ENCODE measurements at places on chromosomes 1 and 21.

- no peak for DNase-seq
Observed at GRCh38 chr21:15445327-15445726, 284.5 kb upstream of the USP25 start.

- DNase-seq = no peak
Observed at GRCh38 chr1:116870300-116870699, 39.4 kb upstream of the PTGFRN start.

- DNase-seq = no peak
Observed at GRCh38 chr21:45698493-45699184, 55.1 kb downstream of the PCBP3 start.

- no peak for DNase-seq
Observed at GRCh38 chr1:33377756-33378155, 53.1 kb downstream of the PHC2 start.

GRCh38 chr1:51344602-51345299 is 14.4 kb upstream of the TTC39A start:
- no peak for DNase-seq

DNA sequence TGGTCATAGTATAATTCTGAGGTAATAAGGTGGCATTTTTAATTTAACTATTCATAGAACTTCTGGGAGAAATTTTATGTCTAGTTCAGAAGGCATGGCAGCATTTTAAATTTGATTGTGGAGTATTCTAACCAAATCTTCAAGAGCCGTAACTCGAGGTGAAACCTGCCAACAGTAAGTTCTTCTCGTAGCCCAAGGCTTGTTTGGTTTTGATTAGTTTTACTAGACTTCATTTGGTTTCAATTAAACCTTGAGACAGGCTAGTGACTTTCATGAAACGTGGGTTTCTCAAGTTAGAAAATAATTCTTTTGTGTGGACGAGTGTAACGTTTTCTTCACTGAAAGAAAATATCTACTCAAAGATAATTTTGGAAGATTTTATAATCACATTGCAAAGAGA is 395.5 kb downstream of the USP25 start:
- DNase-seq = no peak

- DNase-seq = no peak
Observed at GRCh38 chr1:89519779-89520358, 4.8 kb upstream of the LRRC8B start.
